Lower lobe of right lung (tissue), 2 donors: ENCODE measurements at places on chromosomes 5 and 9. TPM values are rescaled to one million over a fixed set of nuclear protein-coding genes. Genes with fewer than 3 reads are reported as not detected.

GRCh38 chr5:18091142-18091541 is 456.9 kb downstream of the TAF11L14 start:
- DNase-seq = no peak

Gene HOMER1
- 6.9 TPM for total RNA-seq

Gene PRR16
- 0.95 TPM for total RNA-seq

Gene DMRT3
- 0.24 TPM for total RNA-seq

Gene F2RL1
- total RNA-seq = 5.9 TPM

GRCh38 chr9:105313238-105313637 is 68.8 kb downstream of the SLC44A1 start:
- no peak for DNase-seq

- no peak for DNase-seq
Observed at GRCh38 chr5:8288334-8288733, 419.4 kb downstream of the MTRR start.

- DNase-seq = no peak
Observed at GRCh38 chr5:119271758-119272730, 83.8 kb upstream of the TNFAIP8 start.

Gene FGFR4
- 59.7 TPM for total RNA-seq

Gene DNAJC21
- total RNA-seq = 49.4 TPM

- DNase-seq = no peak
Observed at GRCh38 chr9:19174127-19174912, 47.0 kb upstream of the PLIN2 start.

- DNase-seq = no peak
Observed at GRCh38 chr5:85132269-85132668, 747.6 kb upstream of the EDIL3 start.

GRCh38 chr5:156383510-156384265 is 56.7 kb downstream of the SGCD start:
- DNase-seq = no peak

- peak; percentile 69 for DNase-seq
Observed at GRCh38 chr9:124320062-124320973, 62.6 kb downstream of the NEK6 start.

DNA sequence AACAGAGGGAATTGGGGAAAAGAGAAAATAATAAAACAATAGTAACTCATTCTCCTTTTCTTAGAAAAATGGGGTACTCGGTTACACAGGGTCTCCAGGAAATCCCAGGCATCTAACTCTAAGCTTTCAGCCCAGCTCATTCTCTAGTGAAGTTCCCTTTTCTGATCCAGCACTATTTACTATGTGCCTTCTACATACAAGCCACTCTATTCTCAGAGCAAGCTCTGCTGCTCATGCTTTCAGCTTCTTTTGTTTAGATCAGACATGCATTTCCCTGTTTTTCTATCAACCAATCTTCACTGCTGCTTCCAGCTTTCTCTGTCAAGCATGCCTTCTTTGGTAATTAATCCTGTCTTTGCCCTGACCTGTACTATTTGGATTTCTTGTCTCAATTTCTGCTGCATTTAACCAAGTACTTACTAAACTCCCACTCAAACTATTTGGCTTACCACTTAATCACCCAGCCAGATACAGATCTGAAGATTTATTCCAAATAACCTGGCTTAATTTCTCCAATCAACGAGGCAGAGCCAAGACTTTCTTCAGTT is 25.3 kb downstream of the OSMR start:
- no peak for DNase-seq

DNA sequence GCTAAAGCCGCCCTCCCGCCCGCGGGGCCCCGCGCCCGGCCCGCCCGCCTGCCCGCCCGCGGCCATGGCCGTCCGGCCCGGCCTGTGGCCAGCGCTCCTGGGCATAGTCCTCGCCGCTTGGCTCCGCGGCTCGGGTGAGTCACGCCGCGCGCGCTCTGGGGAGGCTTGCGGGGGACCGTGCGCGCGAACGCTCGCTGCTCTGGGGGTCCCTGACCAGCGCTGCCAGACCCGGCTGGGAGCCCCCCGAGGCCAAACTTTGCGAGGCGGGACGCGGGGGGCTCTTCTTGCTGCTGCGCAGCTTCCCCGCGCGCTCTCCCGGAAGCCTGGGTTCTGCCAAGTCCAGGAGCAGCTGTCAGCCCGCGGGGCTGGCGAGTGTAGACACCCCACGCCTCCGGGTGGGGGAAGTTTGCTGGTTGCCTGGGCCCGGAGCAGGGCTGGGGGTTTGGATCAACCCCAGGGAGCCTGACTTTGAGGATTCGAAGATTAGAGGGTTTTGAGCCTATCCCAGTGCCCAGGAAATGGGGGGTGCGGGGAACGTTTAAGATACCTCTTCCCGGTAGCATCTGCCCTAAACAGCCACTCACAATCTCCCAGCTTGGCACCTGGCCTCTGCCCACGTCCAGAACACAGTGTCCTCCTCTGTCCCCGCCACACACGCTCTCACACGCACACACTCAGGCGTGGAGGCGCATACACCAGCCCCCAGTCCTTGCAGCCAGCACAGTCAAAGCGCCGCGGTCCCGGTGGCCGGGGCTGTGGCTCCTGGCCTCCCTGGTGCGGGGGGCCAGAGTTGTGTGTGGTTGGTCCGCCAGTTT is 535 bp downstream of the UNC5A start:
- DNase-seq = no peak

GRCh38 chr9:111907147-111907546 is 10.5 kb downstream of the UGCG start:
- DNase-seq = no peak

- no peak for DNase-seq
Observed at GRCh38 chr9:16710888-16711287, 159.6 kb downstream of the BNC2 start.

- DNase-seq = no peak
Observed at GRCh38 chr9:7210854-7211637, 453.3 kb downstream of the KDM4C start.

Gene NDFIP1
- total RNA-seq = 70.5 TPM

GRCh38 chr5:35415309-35415708 is 185.0 kb upstream of the PRLR start:
- DNase-seq = no peak

Gene SLC46A2
- 13.7 TPM for total RNA-seq

DNA sequence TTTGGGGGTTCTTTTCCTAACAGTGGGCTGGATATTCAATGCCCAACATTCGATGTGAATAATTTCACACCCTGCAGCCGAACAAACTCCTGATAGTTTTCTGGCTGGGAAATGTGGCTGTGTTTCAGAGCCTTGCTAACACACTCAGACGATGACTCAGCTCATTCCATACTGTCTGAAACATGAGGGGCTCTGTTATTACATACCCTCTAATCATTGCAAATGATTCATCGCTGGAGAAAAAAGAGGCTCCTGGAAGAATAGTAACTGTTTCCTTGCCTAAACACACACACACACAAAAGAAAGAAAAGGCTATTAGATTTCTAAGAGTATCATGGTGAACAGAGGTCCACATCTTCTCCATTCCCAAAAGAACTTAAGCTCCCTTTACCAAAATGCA is 75.8 kb downstream of the OXCT1 start:
- DNase-seq = no peak

GRCh38 chr5:157327771-157328170 is 61.8 kb downstream of the CYFIP2 start:
- no peak for DNase-seq

DNA sequence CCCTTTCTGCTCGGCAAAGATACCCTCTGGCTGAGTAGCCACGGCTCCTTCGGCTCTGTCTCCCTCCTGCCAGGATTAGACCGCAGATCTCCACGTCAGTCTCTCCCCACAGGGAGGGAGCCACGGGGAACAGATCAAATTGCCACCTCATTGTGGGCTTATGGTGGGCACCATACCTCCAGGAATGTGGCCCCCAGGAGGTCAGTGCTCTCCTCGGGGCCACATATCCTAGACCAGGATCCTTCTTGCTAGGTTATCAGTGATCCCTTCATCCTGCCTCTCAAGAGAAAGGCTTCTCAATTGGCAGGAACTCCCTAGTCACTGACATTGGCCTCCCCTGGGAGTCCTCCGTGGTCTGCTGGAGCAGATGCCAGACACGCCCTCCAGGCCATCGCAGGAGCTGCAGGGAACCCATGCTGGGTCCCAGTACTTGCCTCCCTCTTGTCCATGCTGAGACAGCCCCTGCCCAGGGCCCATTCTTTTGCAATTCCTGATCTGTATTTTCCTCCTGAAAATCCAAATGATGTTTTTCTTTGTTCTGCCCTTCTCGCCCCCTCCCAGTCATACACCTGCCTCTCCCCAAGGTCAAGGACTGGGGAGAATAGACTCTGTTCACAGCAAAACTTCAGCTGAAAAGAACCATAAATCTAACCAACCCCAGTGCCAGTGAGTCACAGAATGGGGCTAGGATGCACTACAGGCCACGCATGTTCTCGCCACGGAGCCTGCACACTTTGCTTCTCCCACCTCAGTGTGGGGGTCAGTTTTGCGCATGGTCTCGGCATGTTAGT is 31.6 kb upstream of the ENHO start:
- DNase-seq = no peak

DNA sequence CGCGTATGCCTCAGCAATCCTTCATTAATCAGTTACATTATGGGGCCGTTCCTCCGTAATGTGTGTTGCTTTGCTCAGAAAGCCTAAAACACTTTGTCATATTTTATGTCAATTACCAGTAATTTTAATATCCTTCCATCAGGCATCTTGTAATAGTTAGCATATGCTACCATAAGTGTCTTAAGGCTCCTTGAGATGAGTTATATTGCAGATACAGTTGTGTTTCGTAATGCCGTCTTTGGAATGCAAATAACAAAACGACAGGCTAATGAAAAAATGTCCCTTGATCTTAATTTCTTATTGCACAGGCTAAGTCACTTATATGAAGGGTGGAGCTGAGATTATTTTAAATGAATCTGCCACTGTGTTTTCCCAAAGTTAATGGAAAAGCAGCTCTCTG is 50.5 kb downstream of the TBCA start:
- DNase-seq = no peak

Gene PCDHGB5
- total RNA-seq = 9.1 TPM

Gene ARHGEF37
- total RNA-seq = 13.5 TPM

- no peak for DNase-seq
Observed at GRCh38 chr5:178422400-178422775, 167.8 kb downstream of the COL23A1 start.

DNA sequence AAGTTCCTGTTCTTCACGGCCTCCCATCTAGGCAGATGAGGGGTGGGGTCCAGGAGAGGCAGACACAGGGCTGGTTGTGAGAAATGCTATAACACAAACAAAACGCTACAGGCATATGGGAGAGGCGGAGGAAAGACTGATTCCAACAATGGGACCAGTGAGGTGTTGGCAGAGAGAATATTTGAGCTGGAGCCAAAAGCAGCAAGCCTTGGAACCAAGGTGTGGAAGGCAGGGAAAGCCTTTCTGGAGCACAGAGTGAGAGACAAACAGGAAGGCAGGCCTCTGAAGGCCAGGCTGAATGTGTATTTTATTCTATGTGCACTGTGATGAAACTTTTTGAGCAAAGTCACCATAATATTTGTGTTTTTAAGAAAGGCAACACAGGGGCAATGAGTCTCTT is 2.9 kb downstream of the ATPSCKMT start:
- no peak for DNase-seq

Gene ACSL6
- 0.59 TPM for total RNA-seq

DNA sequence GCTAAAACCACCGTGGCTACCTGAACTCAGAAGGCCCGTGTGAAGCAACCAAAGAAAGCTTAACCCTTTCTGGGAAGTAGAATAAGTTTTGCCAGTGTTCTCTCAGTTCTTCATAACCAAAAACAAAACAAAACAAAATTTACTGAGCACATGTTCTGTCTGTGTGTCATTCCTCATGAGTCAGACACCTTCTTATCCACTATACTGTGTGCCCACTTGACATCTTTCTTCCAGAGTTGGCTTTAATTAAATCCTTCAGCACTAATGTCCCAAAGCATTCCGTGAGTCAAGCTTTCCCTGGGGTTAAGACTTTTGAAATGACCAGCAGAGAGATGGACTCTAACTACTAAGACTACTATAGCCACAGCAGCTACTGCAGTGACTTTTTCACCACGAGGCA is 61.3 kb downstream of the GLIS3 start:
- DNase-seq = no peak

DNA sequence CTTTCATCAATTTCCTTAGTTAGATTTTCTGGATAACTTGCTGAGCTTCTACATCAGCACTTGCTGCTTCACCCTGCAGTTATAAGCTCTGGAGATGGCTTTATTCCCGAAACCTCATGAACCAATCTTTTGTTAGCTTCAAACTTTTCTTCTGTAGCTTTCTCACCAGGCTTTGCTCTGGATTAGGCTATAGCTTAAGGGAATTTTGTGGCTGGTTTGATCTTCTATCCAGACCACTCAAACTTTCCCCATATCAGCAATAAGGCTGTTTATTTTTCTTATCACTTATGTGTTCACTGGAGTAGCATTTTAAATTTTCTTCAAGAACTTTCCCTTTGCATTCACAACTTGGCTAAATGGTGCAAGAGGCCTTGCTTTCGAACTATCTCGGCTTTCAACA is 1173.5 kb upstream of the NUDT12 start:
- no peak for DNase-seq

- DNase-seq = no peak
Observed at GRCh38 chr5:34603378-34603777, 52.8 kb upstream of the RAI14 start.

Gene NR5A1
- not detected for total RNA-seq

DNA sequence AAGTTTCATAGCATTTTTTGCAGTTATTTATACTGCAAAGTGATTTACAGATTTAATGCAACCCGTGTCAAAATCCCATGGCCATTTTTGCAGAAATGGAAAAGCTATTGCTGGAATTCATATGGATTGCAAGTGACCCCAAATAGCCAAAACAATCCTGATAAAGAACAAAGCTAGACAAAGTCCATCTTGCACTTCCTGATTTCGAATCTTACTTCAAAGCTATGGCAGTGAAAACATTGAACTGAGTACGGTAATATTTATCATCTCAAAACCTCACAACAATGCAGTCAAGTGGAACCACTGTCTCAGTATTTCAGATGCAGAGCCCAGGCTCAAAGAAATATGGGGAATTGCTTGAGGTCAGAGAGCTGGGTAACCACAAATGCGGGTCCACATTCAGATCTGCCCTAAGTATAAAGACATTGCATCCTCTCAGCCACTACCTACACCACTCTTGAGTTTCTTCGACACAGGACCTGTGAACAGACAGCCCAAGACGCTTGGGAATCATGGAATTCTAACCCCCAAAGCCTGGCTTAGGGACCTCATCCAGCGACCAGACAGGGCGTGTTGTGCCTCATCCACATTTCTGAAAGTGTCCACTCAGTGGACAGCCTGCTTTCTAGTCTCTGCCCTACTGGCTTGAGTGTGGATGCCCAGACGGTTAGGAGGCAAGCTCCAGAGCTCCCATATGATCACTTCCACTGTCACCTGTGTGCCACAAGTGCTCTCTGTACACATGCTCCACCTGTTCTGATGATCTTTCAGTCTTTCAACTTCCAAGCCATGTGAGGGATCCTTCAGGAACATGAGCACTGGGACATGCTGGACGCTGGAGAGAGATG is 39.3 kb upstream of the KCNIP1 start:
- DNase-seq = no peak
